ENCODE measurements at places on chromosomes 13 and 19.
A peak's percentile ranks its signal among the peaks of the same experiment; 100 is the strongest.

DNA sequence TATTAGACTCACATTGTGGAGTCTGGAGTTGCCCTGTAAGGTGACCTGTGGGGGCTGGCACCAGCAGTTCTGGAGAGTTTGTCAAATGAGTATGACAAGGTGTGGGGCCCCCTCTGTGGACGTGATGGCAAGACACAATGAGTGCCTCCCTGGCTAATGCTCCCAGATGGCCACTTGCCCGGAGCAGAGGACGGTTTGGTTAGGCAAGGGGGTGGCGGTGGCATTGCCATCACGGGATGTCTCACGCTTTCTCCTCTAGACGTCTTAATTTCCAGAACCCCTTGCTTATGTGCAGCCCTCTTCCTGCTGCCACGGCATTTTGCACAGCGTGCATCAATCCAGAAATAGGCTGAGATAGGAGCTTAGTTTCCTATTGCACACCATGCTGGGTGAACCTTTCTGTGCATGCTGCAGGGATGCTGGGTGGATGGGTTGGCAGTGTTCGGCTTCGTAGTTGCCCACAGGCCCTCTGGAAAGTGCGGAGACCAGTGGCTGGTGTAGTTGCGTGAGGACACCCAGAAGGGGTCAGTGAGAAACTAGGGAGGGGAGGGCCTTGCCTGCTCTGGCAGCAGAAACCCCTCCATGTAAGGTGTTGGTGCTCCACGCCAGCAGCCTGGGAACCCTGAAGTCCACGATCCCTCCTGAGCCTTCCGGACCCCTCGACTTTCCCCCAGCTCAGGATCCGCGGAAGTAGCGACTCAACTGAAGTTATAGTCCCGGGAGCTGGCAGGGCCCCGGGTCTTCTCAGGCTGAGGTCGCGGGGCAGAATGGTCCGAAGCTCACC lies 18.1 kb upstream of the LRP3 start:
- DNase-seq, result peak; percentile 48

DNA sequence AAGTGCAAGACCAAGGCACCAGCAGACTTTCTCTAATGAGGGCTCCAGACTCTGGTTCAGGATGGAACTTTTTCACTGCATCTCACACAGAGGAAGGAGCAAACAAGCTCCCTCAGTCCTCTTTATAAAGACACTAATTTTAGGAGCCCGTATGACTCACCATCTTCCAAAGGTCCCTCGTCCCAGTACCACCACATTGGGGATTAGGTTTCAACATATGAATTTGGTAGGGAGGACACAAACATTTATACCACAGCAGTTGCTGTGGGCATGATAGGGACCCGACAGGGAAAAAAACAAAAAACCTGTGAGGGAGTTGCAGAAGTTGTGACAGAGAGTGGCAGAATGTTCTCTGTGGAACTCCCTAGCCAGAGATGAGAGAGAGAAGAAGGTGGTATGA lies 6.5 kb upstream of the CNMD start:
- no peak for DNase-seq

GRCh38 chr13:99514801-99515200 lies 13.5 kb downstream of the TM9SF2 start:
- no peak for DNase-seq

GRCh38 chr19:48689449-48689848 lies 6.3 kb upstream of the FUT2 start:
- no peak for DNase-seq

DNA sequence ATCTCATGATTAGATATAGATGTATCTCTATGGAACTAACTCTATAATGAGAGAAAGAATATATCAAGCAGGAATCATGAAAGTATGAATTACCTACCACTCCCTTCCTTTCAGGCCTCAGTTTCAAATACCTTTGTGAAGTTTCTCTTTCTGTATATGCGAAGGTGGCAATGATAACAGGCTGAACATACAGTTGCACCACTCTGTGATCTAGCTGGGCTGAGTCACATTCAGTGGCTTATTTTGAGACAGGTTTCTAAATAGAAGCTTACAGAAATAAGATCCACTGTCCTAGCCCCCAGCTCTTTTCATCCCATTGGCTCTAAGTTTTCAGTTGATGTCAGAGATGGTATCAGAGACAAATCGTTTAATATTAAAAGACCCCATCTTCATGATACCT lies 662.0 kb downstream of the SLITRK1 start:
- no peak for DNase-seq

- peak; percentile 25 for DNase-seq
These were observed 572 bp downstream of the UCHL3 start for GRCh38 chr13:75550159-75550567.
